Occipital lobe (tissue), 3 donors: ENCODE measurements at places on chromosomes 3 and 15. TPM values are rescaled to one million over a fixed set of nuclear protein-coding genes. Genes with fewer than 3 reads are reported as not detected.

KLF15 gene
- 2.8 TPM for total RNA-seq

- DNase-seq: no peak
Measured at GRCh38 chr15:94602754-94603470, 371.6 kb downstream of the MCTP2 start.

GRCh38 chr3:187963677-187964385 is 190.1 kb upstream of the LPP start:
- no peak for DNase-seq

DNA sequence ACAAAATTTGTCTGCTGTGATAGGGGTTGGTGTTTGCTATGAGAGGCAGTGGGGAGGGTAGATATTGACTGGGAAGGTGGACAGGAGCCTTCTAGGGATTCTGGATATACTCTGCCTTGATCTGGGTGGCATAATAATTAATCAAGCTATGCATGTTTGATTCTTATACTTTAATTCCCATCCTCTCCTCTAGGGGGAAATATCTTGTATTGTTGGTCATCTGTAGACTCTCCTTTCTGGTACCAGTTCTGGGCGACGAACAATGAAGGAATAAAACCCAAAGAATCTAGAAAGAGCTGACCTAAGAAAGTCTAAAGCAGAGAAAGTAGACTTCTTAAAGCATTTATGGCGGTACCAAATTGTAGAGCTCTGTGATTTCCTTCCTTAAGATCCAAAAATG is 198.2 kb upstream of the STRIT1 start:
- DNase-seq: no peak

DNA sequence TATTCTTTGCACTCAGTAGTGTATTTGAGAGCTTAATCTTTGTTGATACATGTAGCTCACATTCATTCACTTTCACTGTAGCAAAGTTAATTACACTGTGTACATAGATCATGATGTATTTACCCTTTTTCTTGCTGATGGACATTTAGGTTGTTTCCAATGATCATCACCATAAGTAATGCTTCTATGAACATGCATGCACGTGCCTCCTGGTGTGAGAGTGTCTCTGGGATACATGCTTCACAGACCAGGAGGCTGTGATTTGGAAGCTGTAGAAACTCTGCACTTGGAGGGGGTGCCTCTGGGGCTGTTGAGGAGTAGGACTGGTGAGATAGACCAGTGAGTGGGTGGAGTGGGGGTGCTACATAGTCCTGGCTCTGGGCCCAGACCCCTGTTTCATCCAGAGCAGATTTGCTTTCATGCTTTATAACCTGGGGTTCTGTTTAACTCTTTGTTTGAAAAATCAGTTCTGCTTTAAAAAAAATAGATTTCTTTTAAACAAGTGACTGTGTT is 18.2 kb upstream of the SMAD3 start:
- DNase-seq: no peak

CCDC54 gene
- 0.16 TPM for total RNA-seq

GRCh38 chr3:87437765-87438164 is 161.4 kb upstream of the POU1F1 start:
- no peak for DNase-seq

TEX55 gene
- not detected for total RNA-seq

- no peak for DNase-seq
Measured at GRCh38 chr3:14210843-14211594, 32.4 kb downstream of the LSM3 start.
